ENCODE measurements at places on chromosomes 16 and 17.

- DNase-seq, result no peak
Measured at GRCh38 chr17:78510141-78511075, 66.8 kb downstream of the DNAH17 start.

GRCh38 chr16:30958175-30959079 lies 873 bp downstream of the SETD1A start:
- DNase-seq, result no peak

DNA sequence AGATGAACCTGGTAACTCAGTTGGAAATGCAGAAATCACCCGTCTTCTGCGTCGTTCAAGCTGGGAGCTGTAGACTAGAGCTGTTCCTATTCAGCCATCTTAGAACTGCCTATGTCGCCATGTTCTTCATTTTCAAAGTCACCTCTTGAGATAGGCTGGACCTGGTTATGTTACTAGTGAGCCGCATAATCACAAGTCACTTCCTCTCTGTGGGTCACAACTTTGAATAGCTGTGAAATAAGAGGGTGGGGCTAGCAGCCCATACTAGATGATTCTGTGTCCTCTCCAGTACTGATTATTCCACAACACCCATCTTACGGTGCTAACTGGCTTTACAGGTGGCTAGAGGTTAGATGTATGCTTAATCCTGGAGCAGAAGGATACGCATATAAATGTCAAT lies 74.2 kb downstream of the VPS53 start:
- peak; percentile 34 for DNase-seq

GRCh38 chr17:10661437-10661836 lies 4.3 kb upstream of the MYH3 start:
- DNase-seq, result no peak

- DNase-seq, result no peak
Measured at GRCh38 chr17:34246446-34246845, 8.6 kb upstream of the CCL2 start.

DNA sequence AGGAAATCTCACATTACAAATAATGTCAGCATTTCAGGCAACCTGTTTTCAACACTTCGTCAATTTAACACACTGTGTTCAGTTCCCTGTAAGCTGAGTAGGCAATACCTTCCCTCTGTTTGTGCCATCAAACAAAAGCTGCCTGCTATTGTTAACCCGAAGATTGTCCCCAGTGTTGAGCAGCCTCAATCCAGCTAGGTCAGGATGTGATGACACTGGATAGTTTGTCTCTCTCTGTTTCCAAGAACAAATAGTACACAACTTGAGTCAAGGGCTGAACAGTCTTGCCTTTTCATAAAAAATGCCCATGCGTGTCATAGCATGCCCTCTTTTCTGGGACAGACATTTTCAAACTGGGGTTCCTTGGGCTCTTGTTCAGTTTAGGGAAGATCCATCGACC lies 36.4 kb downstream of the HSD17B2 start:
- DNase-seq, result no peak

- no peak for DNase-seq
Measured at GRCh38 chr17:2067048-2067561, 12.2 kb downstream of the HIC1 start.

- no peak for DNase-seq
Measured at GRCh38 chr16:50763211-50763610, 21.3 kb downstream of the CYLD start.

- DNase-seq, result no peak
Measured at GRCh38 chr17:44925731-44926697, 10.7 kb upstream of the GFAP start.

DNA sequence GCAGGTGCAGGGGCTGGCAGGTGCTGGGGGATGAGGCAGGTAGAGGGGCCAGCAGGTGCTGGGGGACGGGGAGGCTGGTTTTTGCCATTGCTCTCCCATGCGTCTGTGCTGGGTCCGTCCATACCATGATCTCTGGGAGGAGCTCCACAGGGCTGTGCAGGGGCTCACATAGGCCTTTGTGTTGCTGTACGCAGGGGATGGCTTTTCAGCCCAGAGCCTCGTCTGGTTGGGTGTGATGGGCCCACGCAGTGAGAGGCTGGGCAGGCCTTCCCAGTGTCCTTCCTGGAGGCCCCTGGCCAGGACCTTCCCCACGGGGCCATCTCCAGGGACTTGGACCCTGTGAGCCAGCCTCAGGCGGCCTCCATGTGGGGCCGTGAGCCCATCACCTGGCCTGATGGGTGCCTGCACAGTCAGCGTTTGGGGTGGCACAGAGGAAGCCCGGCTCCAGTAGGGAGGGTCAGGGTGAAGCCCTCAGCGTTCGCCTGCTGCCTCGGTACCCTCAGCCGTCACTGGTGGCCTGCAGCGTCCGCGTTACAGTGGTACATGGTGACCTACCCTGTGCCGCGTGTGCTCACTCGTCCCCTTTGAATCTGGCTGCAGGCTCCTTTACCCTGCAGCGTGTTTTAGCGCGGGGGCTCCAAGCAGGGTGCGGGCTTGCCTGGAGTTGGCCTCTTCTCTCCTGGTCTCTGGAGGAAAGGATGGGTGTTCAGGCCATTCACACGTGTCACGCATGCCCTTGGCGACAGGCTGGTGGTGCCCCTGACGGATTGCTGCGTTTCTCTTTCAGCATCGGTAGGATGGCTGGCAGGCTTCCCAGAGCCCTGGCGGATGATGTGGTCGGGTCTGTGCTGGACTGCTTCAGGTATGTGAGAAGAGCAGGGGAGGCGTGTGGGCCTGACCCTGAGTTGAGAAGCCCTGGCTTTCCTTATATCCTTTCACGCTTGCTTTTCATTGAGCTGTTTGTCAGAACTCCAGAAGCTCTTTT lies 30.6 kb downstream of the ZNF750 start:
- DNase-seq, result no peak
